ENCODE measurements at places on chromosomes 6 and 20.

DNA sequence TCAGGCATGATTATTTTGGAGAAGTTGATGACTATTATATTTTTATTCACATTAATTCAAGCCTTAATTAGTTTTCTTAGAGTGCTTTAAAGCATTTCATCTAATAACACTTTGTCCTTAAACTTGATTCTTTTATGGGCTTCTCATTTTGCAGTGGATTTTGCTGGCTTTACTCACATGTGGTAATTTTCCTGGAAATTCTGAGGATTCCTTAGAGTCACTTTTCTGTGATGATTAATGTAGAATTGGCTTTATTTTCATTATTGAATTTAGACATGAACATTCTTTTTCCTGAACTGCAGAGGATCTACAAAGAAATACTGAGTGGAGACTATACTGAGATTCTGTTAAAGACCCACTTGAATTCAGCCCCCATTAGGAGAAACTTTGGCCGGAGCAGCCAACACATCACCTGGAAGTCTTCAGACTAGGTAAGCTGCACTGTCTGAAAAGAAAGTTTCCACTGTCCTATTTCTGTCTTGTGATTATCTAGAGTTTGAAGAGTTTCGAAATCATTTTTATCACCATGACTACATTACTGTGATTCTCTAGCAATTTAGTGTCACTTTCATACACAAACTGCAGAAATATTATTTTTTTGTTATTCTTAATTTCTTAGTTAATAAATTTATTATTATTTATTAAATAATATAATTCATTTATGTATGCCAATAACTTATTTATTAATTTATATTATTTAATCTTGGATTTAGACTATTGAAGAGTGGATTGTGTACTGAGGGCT is 1.9 kb downstream of the RFPL4B start:
- DNase-seq, result no peak

DNA sequence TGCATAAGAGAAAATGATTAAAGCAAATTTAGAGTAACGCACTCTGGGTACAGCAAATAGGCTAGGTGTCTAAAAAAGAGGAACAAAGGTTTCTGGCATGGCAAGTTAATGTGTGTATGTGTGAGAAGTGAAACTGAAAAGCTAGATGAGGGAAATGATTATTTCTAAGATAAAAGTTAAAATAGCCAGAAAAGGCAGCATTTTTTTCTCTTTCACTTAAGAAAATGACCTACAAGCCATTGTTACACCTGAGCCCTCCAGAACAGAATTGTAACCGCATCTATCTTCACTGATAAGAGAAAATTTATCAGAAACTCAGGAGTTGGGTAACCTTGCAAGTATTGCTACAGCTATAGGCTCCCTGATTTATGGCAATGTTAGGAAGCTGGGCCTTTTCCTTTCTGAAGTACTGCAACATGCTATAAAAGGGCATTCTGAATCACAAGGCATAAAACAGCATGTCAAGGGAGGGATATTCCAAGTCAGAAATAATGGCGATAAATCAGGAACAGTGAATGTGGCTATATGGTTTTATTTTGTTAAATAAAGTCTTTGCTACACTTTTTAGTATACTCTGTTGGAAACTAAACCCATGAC is 395.3 kb downstream of the TBC1D32 start:
- DNase-seq, result no peak

DNA sequence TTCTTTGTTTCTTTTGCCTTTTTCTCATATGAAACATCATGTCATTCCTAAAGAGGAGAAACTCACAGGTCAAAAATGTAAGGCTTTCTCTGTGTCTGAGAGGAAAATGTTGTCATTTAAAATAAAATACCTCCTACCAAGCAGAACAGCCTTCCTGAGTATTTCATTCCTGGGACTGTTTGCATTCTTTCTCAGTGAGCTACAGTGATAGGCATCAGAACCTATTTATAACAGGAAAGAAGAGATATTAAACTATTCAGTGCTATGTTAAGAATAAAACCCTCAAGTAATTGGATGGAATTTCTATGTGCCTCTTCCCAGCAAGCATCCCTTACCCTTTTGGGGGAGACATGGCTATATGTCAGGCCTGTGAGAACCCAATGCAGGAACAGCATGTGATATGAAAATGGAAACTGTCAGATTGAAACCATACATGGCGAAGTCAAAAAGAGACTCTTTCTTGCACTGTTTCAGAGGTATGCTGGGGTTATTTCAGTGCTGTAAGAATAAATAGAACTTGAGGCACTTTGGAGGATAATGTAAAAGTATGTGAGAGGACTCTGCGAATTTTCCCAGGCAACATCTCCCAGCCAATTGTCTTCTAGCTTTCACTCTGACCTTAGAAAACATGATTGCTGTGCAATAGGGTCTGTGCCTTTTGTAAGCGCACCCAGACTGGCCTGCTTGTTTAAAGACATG is 133.8 kb upstream of the CCN2 start:
- DNase-seq, result no peak

DNA sequence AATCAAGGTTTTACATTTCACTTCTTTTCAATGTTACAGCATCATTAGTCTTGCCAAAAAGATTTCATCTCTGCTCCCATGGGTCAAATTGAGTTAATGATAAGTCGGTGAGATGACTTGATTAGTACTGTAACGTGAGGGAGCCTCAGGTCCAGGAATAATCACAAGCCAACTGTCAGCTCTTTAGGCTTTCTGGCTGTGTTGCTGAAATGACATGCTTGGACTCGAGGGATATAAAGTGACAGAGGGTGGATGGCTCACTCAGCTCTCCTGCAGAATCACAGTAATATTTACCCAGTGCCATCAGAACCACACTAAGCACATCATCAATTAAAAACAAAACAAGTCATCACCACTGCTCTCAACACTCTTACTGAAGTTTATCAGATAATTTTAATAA is 196.2 kb upstream of the THEMIS start:
- DNase-seq, result no peak

DNA sequence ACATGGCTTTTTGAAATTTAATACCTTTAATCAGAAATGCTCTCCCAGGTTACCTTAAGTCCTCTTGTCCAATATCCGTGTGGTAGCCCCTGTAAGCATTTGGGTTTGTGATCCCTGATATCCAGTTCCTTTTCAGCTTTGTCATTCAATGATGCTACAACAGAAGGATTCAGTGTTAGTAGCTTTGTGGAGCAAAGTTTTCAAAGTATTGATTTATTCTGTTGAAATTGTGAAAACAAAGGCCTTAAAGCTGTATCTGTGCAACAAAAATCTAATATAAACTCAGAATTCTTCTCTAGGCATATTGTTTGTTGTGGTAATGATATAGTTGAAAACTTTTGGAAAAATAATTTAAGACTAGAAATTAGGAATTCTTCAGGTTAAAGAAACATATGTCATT is 91.9 kb downstream of the ADGRB3 start:
- DNase-seq, result no peak

GRCh38 chr20:24842918-24843715 is 106.0 kb upstream of the CST7 start:
- DNase-seq, result no peak

GRCh38 chr20:41268917-41269652 is 48.4 kb downstream of the ZHX3 start:
- DNase-seq, result no peak

GRCh38 chr6:120608826-120609225 is 725.5 kb downstream of the TBC1D32 start:
- no peak for DNase-seq

GRCh38 chr6:36248980-36249379 is 20.9 kb upstream of the PNPLA1 start:
- no peak for DNase-seq

DNA sequence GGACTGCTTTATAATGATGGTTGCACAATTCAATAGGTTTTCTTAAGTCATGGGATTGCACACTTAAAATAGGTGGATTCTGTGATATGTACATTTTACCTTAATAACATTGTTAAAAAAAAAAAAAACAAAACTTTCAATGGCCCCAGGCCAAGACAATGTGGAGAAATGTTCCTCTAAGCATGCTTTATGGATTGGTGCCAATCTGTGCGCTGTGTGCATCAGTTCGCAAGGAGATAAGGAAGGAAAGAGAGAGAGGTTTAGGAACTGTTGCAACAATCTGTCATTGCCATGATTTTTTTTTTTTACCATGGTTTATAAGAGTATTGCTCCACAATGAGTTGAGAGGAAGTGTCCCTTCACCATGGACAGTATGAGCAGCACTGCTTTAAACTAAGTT is 399.6 kb downstream of the PTPRT start:
- DNase-seq, result no peak

GRCh38 chr6:138592749-138593123 is 93.4 kb upstream of the NHSL1 start:
- no peak for DNase-seq

- DNase-seq, result no peak
Measured at GRCh38 chr6:19632786-19633185, 204.4 kb upstream of the ID4 start.

DNA sequence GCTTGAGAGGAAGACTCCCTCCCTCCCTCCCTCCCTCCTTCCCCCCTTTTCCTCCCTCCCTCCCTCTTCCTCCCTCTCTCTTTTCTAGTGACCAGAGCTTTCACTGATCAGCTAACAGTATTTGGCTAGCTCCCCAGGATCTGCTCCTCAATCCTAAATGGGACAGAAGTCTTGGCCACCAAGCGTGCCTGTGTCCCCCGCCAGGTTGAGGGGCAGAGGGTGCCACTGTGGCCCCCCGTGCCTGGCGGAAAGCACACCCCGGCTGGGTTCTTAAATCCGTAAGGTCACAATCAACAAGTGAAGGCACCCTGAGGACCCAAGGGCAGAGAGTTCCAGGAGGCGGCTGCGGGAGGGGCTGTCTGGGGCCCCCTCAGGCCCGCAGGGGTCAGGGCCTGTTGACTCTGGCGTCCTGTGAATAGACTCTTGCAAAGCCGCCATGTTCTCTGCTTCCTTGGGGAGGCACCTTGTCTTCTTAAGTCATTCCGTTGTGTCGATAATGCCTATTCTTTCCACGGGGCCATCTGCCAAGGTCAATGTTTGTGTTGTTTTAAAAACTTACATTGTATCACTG is 38.9 kb upstream of the STX16 start:
- DNase-seq, result no peak

- no peak for DNase-seq
Measured at GRCh38 chr20:52166150-52166549, 25.4 kb downstream of the ZFP64 start.

DNA sequence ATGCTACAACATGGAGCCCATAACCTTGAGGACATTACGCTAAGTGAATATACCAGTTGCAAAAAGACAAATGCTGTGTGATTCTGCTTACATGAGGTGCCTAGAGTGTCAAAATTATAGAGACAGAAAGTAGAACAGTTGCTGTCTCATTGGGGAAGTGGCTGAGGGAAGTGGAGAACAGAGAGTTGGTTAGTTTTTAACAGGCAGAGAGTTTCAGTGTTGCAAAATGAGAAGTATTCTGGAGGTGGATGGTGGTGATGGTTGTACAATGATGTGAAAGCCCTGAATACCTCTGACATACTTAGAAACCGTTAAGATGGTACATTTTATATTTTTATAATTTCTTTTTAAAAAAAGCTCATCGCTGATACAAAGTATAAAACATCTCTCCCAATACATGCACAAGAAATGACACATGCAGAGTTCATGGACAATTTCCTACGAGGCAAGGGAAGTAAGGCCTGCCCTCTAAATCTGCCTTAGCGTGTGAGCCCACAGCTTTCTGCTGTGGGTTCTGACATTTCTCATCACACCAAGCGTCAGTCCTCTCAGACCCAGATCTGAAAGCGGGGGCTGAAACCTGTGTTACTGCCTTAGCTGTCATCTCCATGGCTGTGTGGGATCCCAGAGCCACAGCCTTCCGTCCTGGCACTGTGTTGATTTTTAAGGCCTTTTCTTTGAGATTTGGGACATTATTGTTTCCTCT is 126.0 kb downstream of the RNASET2 start:
- DNase-seq, result no peak

- DNase-seq, result no peak
Measured at GRCh38 chr6:149278997-149279396, 38.5 kb upstream of the TAB2 start.

DNA sequence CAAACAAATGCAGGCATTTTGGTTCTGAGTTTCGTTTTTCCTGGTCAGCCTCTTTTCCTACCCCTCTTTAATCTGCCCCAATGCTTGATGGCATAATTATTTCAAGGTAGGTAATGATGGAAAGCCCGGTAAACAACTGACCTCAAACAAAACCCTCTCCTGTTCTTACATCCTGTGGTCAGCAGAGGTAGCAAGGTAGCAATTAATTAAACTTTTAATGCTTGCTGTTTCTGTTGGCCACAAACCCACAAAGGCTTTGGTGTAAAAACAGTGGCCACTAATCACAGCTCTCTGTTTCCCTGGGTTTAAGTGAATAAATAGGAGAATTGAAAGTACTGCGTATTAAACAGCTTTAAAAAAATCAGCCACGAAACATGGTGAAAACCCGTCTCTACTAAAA is 261.5 kb upstream of the SOX4 start:
- DNase-seq, result no peak

DNA sequence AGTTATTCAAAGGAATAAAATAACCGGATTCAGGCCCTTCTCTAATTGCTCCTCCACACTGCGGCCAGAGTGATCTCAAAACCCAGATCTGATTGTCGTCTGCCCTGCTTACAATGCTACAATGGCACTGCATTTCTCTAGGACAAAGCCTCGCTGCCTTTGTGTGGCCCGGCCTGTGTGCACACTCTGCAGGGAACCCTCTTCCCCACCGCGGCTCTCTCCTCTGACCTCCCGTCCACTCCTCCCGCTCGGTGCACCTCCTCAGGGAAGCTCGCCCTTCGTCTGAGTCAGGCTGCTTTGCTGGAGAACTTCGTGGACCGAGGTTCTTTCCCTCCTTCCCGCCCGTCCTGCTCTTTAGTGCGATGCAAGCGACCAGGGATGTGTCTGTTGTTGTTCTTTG is 101.6 kb upstream of the SNX9 start:
- DNase-seq, result no peak

GRCh38 chr6:74069089-74069581 is 373.1 kb downstream of the CD109 start:
- no peak for DNase-seq

GRCh38 chr6:153096792-153097191 is 34.3 kb downstream of the RGS17 start:
- peak; percentile 39 for DNase-seq

DNA sequence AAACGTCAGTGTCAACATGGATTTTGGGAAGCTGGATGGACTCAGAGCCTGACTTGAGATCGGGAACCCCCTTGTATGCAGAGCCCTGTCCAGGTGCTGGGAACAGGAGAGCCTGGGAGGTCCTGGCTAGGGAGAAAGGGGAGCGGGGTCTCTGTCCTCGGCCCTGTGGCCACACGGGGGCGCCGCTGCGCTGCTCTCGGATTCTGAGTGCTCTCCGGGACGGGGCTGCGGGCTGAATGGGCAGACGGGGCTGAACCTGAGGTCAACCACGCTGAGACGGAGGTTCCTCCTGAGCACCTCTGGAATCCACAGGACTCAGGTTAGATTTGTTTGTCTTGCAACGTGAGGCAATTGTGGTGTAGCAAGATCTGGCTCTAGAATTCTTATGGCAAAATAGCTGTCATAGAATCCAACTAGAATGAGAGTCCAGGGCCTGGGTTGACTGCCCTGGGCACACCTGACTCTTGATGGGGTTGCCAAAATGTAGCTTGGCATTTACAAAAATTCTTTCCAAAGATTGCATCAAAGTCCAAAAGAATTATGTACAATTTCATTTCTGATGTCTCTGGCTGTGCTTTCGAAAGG is 20.6 kb upstream of the HLA-F start:
- DNase-seq, result no peak

All from NCI-H1417 treated with DMSO at 0.1 percent for 48 hours (cell line).